GM06990 (cell line): ENCODE measurements at places on chromosomes 3 and 15.

- no peak for DNase-seq
These were observed 68.8 kb downstream of the AQR start for GRCh38 chr15:34900748-34901147.

- no peak for DNase-seq
These were observed 97.4 kb downstream of the WNT7A start for GRCh38 chr3:13782501-13782900.

- no peak for DNase-seq
These were observed 5.3 kb downstream of the WDR6 start for GRCh38 chr3:49012441-49013017.

DNA sequence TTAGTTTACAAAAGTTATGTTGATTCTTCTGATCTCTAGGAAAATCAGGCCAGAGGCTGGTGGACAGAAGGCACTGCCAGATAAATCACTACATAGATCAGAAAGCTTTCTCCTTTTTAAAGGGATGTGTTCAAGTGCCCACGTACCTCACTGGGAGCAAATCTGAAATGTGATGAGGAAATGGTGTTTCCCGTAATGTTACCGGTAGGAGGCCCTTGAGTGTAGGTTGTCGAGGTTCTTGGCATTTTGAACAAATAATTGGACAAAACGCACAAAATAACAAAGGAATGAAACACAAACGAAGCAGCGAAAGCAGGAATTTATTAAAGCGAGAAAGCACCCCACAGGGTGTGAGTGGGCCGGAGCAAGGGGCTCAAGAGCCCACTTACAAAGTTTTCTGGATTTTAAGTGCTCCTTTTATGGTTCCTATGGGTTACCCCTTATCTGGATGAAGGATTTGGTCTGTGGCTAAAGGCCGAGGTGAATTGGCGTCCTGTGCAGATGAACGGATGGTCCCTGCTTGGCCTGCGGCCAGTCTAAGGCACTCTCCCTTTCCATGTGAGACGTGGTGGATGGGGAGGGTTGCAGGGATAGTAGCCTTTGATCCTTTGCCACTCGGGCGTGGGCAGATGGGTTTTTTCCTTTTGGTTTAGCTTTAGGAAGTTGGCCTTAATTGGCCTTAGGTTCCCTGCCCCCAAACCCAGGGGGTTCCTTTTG is 1.0 kb downstream of the SNX1 start:
- DNase-seq = no peak

DNA sequence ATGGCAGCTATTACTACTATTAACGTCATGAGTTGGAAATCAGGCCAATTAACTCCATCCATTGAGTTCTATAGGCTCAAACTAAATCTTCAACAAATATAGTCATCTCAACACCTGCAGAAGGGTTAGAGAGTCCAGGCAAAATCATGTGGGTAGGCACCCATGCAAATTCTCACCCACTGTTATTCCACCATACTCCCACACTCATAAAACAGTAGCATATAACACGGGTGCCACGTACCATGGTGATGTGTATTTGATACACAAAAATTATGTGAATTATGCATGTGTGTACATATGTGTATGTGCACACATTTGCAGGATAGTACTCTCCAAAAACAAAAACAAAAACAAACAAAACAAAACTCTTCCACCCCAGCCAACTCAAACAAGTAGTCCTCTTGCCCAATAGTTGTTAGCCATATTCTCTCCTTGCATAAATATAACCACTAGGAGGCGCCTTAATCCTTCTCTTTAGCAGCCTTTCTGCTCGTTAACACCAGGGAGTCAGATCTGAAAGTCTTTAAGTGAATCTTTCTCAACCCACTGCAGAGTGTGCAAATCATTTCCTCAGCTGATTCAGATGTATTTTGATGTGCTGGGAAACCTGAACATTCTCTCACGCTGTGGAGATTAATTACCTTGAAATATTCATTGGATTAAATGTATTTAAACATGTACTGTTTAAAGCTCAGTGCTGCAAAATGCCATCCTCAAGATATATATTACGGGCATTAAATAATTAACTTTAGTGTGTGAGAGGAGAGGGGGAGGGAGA is 38.0 kb upstream of the COPB2 start:
- DNase-seq = peak; percentile 8

DNA sequence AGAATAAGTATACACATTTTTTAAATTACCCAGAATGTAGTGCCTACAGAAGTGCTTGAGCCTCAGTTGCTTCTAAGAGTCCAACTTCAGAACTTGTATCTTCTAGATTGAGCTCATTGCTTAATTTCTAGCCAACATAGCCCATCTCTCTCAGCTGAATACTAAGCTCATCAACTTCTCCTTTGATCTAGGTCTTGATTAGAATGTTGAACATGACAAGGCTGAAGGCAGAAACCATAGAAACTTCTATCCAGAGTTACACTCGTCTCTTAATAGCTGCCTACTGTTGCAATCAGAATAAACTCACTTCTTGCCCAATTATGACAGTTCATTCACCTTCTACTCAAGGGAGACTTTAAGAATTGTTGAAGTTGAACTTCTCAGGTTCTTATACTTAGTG is 327.3 kb upstream of the THBS1 start:
- DNase-seq = no peak

- DNase-seq = no peak
These were observed 67.0 kb upstream of the ACAN start for GRCh38 chr15:88736204-88736603.

GRCh38 chr15:78983146-78983918 is 38.5 kb upstream of the CTSH start:
- DNase-seq = no peak

DNA sequence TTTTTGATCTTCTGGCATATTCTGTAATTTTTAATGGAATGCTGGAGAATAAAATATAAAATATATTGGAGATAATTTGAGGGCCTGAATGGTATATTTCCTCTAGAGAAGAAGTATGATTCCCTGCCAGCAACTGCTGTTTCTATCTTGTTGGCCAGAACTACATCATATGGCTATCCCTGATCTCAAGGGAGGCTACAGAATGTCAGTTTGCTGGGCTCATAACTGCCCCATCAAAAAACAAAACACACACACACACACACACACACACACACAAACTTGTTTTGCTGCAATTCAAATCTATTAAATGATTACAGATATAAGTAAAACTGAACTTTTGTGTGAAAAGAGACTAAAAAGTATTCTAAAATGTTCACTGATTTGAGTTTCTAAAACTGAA is 51.0 kb downstream of the RASA2 start:
- DNase-seq = no peak

DNA sequence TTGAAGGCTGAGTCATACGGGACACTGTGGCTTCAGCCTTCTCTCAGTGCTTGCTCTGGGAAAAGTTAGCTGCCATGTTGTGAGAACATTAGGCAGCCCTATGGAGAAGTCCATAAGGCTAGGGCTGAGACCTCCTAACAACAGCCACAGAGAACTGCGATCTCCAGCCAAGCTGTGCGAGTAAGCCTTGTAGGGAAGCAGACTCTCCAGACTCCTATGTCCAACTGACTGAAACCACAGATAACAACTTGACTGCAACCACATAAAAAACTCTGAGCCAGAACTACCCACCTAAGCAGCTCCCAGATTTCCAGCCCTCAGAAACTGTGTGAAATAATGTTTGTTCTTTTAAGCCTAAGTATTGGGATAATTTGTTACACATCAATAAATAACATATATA is 40.7 kb downstream of the DENND6A start:
- DNase-seq = no peak

- DNase-seq = no peak
These were observed 78.2 kb upstream of the FLNB start for GRCh38 chr3:57929988-57930387.

DNA sequence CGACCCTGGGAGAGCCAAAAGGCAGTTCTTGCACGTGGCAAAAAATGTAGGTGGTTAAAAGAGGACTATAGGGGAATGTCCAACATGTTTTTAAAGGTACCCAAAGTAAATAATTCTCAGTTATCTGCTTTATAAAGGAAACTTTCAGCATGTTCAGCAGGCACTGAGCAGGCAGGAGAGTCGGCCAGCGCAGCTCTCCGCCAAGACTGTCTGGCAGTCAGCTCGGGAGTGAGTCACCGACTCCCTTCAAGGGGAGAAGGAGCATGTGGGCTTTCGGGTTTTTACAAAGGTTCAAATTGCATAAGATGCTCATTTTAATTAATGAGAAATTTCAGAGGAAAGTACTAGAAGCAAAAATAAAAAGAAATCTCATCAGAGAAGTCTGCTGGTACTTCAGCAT is 7.0 kb downstream of the GABRA5 start:
- DNase-seq = no peak

GRCh38 chr3:143067201-143067600 is 52.4 kb upstream of the CHST2 start:
- no peak for DNase-seq

GRCh38 chr3:43773273-43774094 is 82.7 kb downstream of the ABHD5 start:
- no peak for DNase-seq

GRCh38 chr3:122294359-122294758 is 30.7 kb upstream of the CSTA start:
- no peak for DNase-seq

DNA sequence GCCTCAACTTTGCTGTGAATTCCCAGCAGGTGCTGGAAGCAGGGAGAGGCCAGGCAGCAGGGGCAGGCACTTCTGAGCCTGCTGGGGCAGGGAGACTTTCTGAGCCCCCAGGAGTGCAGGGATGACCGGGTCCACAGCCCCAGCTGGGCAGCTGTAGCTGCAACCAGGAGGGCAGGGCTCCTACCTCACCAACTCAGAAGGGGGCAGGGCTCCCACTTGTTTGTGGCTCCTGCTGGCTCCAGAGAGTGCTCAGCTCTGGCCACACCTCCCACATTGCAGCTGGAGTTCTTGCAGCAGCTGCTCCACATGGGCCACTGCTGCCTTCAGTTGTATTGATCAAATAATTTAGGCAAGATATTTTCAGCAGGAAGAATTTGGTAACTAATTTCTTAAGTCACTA is 812.3 kb downstream of the NSUN3 start:
- no peak for DNase-seq

- no peak for DNase-seq
These were observed 94.9 kb downstream of the LRRK1 start for GRCh38 chr15:101013769-101014675.

GRCh38 chr3:26997226-26997625 is 372.0 kb downstream of the NEK10 start:
- DNase-seq = no peak

DNA sequence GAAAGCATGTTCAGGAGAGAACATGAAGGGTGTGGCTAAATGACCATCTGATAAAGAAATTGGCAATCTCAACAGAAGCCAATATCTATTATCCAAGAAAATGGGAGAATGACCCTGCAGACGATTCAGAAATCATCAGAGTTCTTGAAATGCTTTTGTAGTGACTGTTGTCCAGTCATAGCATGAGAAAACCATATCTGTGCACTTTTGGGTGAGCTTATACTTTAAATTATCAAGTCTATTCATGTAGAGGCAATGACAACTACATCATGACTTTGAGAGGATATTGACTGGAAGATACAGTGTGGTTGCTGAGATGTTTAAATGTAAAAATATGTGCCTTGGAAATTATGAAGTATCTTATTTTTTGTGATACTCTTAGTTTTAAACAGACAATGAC is 57.6 kb upstream of the AZI2 start:
- no peak for DNase-seq
